ENCODE measurements at places on chromosomes 13 and 19.

DNA sequence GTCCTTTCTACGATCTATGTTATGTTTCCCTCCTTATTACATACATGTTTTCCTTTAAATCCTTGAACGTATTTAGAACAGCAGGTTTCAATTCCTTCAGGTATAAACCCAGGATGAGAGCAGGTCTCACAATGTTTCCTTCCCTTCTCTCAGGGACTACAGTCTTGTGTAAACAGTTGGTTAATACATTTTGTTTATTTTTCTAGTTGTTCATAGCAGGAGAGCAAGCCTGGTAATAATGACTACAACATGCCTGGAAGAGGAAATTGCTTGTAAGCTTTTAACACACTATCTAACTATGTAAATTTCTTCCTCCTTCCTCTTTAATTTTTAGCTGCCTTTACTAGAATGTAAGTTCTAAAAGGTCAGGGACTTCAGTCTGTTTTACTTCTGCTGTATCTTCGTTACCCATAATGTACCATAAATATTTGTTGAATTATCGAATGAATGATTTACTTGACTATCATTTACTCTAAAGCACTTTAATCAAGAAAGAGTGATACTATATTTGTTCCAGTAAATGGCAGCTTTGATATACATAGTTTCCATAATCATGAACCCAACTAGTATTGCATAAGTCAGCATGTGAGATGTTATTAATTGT, 28.9 kb upstream of the TNFRSF19 start:
- no peak overlapping the region for H3K4me3 ChIP-seq
- no peaks in the 10 kb centered on the region for H3K36me3 ChIP-seq
- DNase-seq, result no peak
- H3K4me1 ChIP-seq, result no peaks in the 10 kb centered on the region
- H3K27me3 ChIP-seq, result no peaks in the 10 kb centered on the region

DNA sequence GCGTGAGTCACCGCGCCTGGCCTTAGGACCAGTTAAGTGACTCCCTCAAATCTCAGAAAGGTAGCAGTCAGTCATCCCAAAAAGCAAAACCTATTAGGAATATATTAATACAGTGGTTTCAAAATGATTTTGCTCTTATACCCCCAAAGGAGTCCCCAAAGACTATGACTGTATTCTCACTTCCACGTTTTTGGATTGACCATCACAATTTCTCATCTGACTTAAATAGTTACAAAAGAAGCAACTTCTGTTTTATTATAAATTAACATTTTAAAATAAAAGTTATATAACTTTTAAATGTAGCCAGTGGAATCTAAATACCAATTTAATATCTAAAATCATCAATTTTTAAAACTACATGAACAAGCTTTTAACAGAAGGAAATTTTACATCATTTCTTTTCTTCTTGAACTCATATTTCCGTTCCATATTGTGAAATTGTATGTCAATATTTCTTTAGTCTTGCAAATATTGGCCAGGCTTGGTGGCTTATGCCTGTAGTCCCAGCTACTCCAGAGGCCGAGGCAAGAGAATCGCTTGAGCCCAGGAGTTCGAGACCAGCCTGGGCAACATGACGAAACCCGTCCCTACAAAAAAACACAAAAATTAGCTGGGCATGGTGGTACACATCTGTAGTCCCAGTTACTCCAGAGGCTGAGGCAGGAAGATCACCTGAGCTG, 1.5 kb upstream of the SPART start:
- no peak overlapping the region for H3K4me3 ChIP-seq
- no peak for DNase-seq
- no peaks in the 10 kb centered on the region for H3K27me3 ChIP-seq
- peak overlapping the region; percentile 99 for H3K27ac ChIP-seq

DNA sequence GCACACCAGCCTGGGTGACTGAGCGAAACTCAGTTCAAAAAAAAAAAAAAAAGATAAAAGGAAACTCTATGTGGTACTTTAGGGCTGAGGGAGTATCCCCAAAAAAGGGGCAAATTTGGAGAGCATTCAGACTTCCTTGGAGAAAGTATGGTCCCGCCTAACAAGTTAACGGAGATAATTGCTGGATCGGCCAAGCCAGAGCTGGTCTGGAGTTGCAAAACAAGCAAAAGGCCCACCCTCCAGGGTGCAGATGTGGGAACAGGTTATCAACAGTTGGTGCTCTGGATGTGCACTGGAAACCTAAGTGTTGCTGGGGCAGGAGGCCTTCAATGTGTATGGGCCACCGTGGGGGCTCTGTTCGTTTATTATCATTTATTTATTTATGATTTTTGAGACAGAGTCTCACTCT, 2.8 kb downstream of the IQCN start:
- H3K4me3 ChIP-seq, result no peak overlapping the region
- H3K27me3 ChIP-seq, result no peaks in the 10 kb centered on the region
- H3K27ac ChIP-seq, result peak overlapping the region; percentile 24
- DNase-seq, result no peak
- H3K36me3 ChIP-seq, result no peaks in the 10 kb centered on the region

GRCh38 chr19:16599655-16600346, 27.6 kb upstream of the SLC35E1 start:
- peaks cover 17% of the 10 kb centered on the region for H3K4me1 ChIP-seq
- H3K27me3 ChIP-seq, result no peaks in the 10 kb centered on the region
- no peak overlapping the region for H3K4me3 ChIP-seq
- no peak for DNase-seq
- no peaks in the 10 kb centered on the region for H3K36me3 ChIP-seq
- peak overlapping the region; percentile 75 for H3K27ac ChIP-seq

- H3K4me3 ChIP-seq, result no peak overlapping the region
- no peaks in the 10 kb centered on the region for H3K27me3 ChIP-seq
- H3K36me3 ChIP-seq, result no peaks in the 10 kb centered on the region
- H3K27ac ChIP-seq, result no peak overlapping the region
- H3K4me1 ChIP-seq, result no peaks in the 10 kb centered on the region
Measured at GRCh38 chr13:22311734-22312404, 641.0 kb downstream of the FGF9 start.

DNA sequence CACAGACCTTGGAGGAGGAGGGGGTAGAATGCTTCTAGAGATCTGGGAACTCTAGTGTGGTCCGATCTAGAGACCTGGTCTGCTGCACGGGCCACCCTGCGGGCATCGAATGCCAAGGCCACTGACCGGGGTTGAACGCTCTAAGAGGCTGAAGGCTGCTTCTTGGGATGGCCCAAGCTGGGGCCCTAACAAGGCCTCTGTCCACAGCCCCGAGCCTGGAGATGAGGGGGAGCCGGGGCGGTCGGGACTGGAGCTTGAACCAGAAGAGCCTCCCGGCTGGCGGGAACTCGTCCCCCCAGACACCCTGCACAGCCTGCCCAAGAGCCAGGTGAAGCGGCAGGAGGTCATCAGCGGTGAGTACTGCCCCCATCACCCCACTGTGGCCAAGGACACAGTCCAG, 15.3 kb downstream of the ARHGEF1 start:
- H3K36me3 ChIP-seq, result no peaks in the 10 kb centered on the region
- H3K27ac ChIP-seq, result no peak overlapping the region

- no peak overlapping the region for H3K4me3 ChIP-seq
- no peaks in the 10 kb centered on the region for H3K36me3 ChIP-seq
- no peaks in the 10 kb centered on the region for H3K4me1 ChIP-seq
- H3K27ac ChIP-seq, result no peak overlapping the region
Measured at GRCh38 chr13:41144576-41144975, 12.0 kb upstream of the KBTBD6 start.

DNA sequence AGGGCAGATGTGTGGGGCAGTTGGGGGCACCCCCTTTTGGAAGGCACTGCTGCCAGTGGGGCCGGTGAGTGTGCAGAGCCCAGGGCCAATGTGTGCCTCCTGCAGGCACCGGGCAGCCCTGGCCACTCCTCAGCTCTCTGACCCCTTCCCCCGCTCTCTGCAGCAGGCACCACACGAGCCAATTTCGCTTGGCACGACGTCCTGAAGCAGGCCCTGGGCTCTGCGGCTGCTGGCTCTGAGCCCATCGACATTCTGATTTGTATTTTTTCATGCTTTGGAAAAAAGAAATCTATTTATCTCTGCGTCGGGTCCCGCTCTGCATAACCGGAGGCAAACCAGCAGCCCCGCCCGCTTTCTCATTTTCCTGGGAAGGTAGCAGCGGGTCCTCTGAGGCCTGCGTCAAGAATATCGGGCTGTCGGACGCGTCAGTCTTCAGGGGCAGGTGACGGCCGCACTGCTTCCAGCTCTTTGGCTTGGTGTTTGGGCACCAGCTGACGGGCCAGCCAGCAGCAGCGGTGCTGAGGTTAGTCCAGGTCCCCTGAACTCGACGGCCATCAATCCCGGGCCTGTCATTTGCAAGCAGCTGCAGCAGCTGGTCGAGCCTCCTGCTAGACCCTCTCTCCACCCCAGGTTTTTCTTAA, 134.3 kb downstream of the KDM4B start:
- no peak overlapping the region for H3K27ac ChIP-seq
- H3K36me3 ChIP-seq, result no peaks in the 10 kb centered on the region
- H3K27me3 ChIP-seq, result no peaks in the 10 kb centered on the region
- peak; percentile 41 for DNase-seq
- H3K4me3 ChIP-seq, result no peak overlapping the region
- no peaks in the 10 kb centered on the region for H3K4me1 ChIP-seq

- H3K4me1 ChIP-seq, result peaks cover 3% of the 10 kb centered on the region
- peak overlapping the region; percentile 50 for H3K27ac ChIP-seq
- H3K27me3 ChIP-seq, result no peaks in the 10 kb centered on the region
Measured at GRCh38 chr19:33905937-33906577, 109.4 kb downstream of the KCTD15 start.

- DNase-seq, result no peak
- no peaks in the 10 kb centered on the region for H3K36me3 ChIP-seq
- no peaks in the 10 kb centered on the region for H3K4me1 ChIP-seq
- H3K27ac ChIP-seq, result no peak overlapping the region
Measured at GRCh38 chr19:53864308-53864836, 3.3 kb upstream of the MYADM start.

GRCh38 chr19:47471733-47472457, at the start of gene SLC8A2:
SLC8A2 (minus strand) TSS chr19:47471893; CDS start chr19:47466403, 5,490 bp downstream.
- H3K36me3 ChIP-seq, result no peaks in the 10 kb centered on the region
- no peaks in the 10 kb centered on the region for H3K4me1 ChIP-seq
- no peaks in the 10 kb centered on the region for H3K27me3 ChIP-seq
- peak within 1 kb of the TSS; percentile 61 for H3K27ac ChIP-seq
- H3K4me3 ChIP-seq, result peak within 1 kb of the TSS; percentile 42

DNA sequence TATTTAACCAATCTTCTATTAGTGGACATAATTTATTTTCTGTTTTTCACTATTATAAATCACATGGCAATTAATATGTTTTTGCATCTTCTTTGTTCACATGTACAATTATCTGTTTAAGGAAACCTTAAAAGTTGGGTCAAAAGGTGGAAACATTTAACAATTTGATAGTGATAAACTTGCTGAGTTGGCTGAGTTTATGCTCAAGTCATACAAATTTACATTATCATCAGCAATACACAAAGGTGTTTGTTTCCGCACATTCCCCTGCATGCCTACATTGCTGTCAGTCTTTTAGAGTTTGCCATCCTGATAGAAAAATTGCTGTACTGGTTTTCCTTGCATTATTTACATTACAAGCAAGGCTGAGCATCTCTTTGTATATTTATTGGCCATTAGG, 139.5 kb downstream of the KCNRG start:
- no peak overlapping the region for H3K27ac ChIP-seq
- H3K36me3 ChIP-seq, result no peaks in the 10 kb centered on the region

- no peaks in the 10 kb centered on the region for H3K27me3 ChIP-seq
- no peak overlapping the region for H3K4me3 ChIP-seq
- no peak overlapping the region for H3K27ac ChIP-seq
- H3K36me3 ChIP-seq, result no peaks in the 10 kb centered on the region
Measured at GRCh38 chr19:39483141-39483540, 2.5 kb downstream of the TIMM50 start.

DNA sequence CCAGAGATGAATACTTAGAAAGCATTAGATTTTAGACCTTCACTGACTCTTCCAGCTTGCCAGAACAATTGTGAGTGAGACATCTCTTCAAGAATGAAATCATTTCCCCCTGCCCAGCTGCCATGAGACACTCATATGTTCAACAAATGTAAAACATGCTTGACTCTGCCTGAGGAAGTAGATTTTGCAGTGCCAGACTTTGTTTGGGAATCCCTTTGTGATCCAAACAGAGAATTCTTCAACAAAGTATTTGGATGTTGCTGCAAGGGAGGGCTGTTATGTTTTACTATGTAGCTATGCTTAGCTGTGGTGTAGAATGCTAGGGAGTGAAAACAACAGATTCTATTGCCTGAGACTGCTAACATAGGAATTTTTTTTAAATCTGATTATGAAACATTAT, 416.4 kb downstream of the DCT start:
- H3K36me3 ChIP-seq, result no peaks in the 10 kb centered on the region
- no peak overlapping the region for H3K4me3 ChIP-seq
- no peak for DNase-seq
- no peaks in the 10 kb centered on the region for H3K27me3 ChIP-seq
- H3K27ac ChIP-seq, result no peak overlapping the region
- no peaks in the 10 kb centered on the region for H3K4me1 ChIP-seq

- no peak overlapping the region for H3K27ac ChIP-seq
- no peaks in the 10 kb centered on the region for H3K27me3 ChIP-seq
- no peaks in the 10 kb centered on the region for H3K4me1 ChIP-seq
- no peak overlapping the region for H3K4me3 ChIP-seq
Measured at GRCh38 chr19:40155749-40156265, 35.4 kb upstream of the MAP3K10 start.

DNA sequence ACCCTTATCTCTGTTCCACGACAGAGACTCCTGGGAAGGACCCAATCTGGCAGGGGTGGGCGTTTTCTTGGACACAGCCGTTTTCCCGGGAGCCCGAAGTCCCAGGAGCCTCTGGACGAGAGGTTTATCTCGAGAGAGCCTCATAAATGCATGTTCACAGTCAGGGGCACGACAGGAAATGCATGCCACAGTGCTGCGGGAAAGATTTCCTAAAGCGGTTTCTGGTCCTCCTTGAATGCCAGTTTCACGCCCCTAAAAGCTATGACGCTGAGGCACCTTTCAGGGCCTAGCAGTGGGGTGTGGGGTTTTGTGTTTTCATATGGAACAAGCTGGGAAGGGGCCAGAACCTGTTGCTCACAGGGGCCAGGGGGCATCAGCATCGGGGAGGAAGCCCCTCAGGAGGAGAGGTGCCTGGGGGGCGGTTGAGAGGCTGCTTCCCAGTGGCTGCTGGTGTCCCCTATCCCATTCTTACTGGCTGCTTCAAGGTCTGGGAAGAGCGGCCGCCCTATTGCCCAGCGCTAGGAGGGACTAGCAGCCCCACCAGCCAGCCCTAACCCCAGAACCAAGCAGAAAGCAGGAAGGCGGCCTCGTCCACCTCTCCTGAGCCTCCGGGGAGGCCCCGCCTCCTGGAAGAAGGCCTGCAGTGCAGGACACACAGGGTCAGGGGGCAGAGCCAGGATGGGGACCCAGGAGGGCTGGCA, 157.0 kb downstream of the KDM4B start:
- peaks cover 9% of the 10 kb centered on the region for H3K4me1 ChIP-seq
- H3K4me3 ChIP-seq, result no peak overlapping the region
- DNase-seq, result no peak
- no peaks in the 10 kb centered on the region for H3K36me3 ChIP-seq
- no peak overlapping the region for H3K27ac ChIP-seq

Measured in uterus (tissue), 4 donors.